Activated naive CD4-positive, alpha-beta T cell treated with anti-CD3 and anti-CD28 coated beads for 36 hours (primary cell): ENCODE measurements at places on chromosomes 2 and 18.

DNA sequence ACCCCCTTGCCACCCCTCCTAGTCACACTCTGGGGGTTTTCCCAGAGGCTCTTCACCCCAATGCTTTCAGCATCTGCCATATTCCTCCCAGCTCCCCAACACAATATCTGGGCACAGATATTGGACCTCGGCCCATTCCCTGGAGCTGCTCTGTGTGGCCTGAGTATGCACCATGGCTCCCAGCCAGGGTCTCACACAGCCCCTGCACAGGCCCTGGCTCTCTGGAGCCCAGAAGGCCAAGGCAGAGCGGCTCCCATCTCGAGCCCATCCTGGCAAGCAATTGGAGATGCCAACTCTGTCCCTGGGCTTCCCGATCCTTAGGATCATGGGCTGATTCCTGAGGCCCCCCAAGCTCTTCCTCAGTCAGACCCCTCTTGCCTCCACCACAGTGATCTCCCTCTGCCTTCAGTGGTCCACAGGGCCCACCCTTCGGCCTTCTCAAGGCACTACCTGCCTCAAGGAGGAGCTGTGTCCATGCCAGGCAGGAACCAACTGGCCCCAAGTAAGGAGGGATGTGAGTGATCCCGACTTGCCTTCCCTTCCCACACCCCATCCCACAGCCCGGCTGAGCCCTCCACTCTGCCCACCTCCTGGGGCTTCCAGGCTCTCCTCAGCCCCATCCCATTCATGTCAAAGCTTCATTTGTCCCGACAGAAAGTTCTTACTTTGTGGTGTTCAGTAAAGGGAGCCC is 62.7 kb downstream of the ADD2 start:
- no peak overlapping the region for H3K27ac ChIP-seq
- H3K4me3 ChIP-seq, result no peak overlapping the region
- DNase-seq, result no peak

GRCh38 chr2:63741884-63742579 is 99.7 kb upstream of the UGP2 start:
- no peak overlapping the region for H3K27ac ChIP-seq
- H3K36me3 ChIP-seq, result no peaks in the 10 kb centered on the region
- DNase-seq, result no peak
- H3K27me3 ChIP-seq, result no peaks in the 10 kb centered on the region
- H3K4me3 ChIP-seq, result no peak overlapping the region

GRCh38 chr2:32688541-32688940 is 60.7 kb downstream of the TTC27 start:
- DNase-seq, result no peak
- no peaks in the 10 kb centered on the region for H3K27me3 ChIP-seq
- H3K27ac ChIP-seq, result no peak overlapping the region

GRCh38 chr2:36701391-36701795 is 4.9 kb downstream of the VIT start:
- H3K27ac ChIP-seq, result no peak overlapping the region
- H3K36me3 ChIP-seq, result no peaks in the 10 kb centered on the region
- H3K27me3 ChIP-seq, result peaks cover 2% of the 10 kb centered on the region
- DNase-seq, result no peak
- H3K4me1 ChIP-seq, result no peaks in the 10 kb centered on the region

- H3K27me3 ChIP-seq, result peaks cover 34% of the 10 kb centered on the region
- no peak overlapping the region for H3K27ac ChIP-seq
- no peaks in the 10 kb centered on the region for H3K36me3 ChIP-seq
- no peak for DNase-seq
Observed at GRCh38 chr2:174997110-174997509, 8.1 kb downstream of the CHN1 start.

DNA sequence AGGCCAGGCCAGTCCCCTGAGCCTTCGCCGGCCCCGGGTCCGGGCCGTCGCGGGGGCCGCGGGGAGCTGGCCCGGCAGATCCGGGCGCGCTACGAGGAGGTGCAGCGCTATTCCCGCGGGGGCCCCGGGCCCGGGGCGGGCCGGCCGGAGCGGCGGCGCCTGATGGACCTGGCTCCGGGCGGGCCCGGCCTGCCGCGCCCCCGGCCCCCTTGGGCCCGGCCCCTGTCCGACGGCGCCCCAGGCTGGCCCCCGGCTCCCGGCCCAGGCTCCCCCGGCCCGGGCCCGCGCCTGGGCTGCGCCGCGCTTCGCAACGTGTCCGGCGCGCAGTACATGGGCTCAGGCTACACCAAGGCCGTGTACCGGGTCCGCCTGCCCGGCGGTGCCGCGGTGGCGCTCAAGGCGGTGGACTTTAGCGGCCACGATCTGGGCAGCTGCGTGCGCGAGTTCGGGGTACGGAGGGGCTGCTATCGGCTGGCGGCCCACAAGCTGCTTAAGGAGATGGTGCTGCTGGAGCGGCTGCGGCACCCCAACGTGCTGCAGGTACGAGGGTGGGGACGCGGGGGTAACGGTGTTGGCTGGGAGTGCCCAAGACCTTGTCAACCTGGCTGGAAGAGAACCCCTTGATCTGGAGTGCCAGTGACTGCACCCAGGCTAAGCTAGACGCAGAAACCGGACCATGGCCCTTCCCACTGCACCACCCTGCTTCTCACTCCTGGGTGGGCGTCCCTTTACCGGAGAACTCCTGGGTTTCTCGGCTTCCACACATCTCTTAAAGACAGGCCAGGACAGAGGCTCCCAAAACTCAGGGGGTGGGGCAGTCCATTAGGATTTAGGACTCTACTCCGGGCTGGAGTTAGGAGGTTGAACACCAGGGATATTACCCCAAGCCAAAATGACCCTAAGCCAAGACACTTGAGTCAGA is 739 bp downstream of the PKDCC start:
- H3K4me3 ChIP-seq, result peak overlapping the region; percentile 57
- H3K27ac ChIP-seq, result no peak overlapping the region
- peaks cover 57% of the 10 kb centered on the region for H3K27me3 ChIP-seq
- no peak for DNase-seq
- no peaks in the 10 kb centered on the region for H3K36me3 ChIP-seq

DNA sequence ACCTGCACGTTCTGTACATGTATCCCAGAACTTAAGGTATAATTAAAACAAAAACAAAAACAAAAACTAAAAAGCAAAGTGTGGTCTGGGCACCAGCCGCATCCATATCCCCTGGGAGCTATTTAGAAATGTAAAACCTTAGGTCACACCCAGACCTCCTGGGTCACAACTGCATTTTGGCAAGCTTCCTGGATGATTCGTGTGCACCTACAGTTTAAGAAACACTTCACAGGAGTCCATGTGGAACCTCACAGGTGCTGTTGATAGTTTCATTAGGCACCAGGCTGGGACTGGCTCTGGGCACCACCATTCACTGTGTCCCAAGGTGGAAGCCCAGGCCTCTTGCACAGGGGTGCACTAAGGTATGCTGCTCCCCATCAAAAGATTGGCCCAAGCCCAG is 103.6 kb upstream of the BOD1L2 start:
- H3K4me1 ChIP-seq, result no peaks in the 10 kb centered on the region
- no peak overlapping the region for H3K4me3 ChIP-seq
- DNase-seq, result no peak
- no peaks in the 10 kb centered on the region for H3K36me3 ChIP-seq
- H3K27me3 ChIP-seq, result peaks cover 3% of the 10 kb centered on the region
- no peak overlapping the region for H3K27ac ChIP-seq

DNA sequence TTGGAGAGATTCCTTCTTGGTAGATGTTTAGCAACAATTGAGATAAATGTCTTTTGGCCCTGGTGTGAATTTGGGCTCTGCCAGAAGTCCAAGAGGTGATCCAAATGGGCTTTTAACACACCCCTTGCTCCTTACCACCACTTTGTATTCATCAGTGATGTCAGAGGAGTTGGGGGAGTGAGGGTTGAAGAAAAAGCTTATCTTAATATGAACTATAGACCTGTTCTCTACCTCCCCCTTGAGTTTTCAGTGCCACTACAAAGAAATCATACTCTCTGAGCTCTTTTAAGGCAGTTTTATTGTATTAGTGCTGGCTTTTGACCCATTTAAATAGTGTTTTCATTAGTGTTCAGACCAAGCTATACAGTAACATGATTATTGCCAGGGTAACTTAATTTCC is 229.1 kb downstream of the PHLPP1 start:
- H3K27me3 ChIP-seq, result no peaks in the 10 kb centered on the region
- no peak for DNase-seq
- H3K27ac ChIP-seq, result no peak overlapping the region
- no peak overlapping the region for H3K4me3 ChIP-seq
- H3K4me1 ChIP-seq, result peaks cover 1% of the 10 kb centered on the region

GRCh38 chr2:108365656-108366055 is 12.1 kb upstream of the SULT1C4 start:
- DNase-seq, result no peak
- no peak overlapping the region for H3K27ac ChIP-seq
- H3K27me3 ChIP-seq, result peaks cover 11% of the 10 kb centered on the region
- no peaks in the 10 kb centered on the region for H3K36me3 ChIP-seq
- no peaks in the 10 kb centered on the region for H3K4me1 ChIP-seq

GRCh38 chr2:138814123-138814898 is 34.1 kb upstream of the NXPH2 start:
- H3K27ac ChIP-seq, result no peak overlapping the region
- H3K36me3 ChIP-seq, result no peaks in the 10 kb centered on the region
- H3K4me3 ChIP-seq, result no peak overlapping the region

GRCh38 chr2:48377646-48378045 is 152.3 kb upstream of the STON1 start:
- H3K4me1 ChIP-seq, result no peaks in the 10 kb centered on the region
- no peak overlapping the region for H3K27ac ChIP-seq
- peaks cover 31% of the 10 kb centered on the region for H3K36me3 ChIP-seq
- H3K4me3 ChIP-seq, result no peak overlapping the region
- DNase-seq, result no peak
- no peaks in the 10 kb centered on the region for H3K27me3 ChIP-seq

DNA sequence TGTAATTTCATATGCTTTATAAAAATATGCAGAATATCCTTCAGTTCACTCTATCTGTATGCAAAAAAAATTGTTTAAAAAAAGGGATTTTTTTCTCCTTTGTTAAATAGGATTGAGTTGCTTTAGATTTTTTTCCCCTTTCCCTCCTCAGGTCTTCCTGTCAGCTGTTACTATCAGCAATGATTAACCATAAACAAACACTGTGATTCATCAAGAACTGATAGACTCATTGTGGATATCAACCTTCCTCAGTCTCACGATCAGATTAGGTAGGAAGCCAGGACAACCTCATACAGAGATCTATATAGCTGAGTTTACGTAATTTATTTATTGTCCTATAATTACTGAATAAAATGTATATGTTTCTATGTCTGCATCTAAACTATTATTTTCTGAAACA is 2136.2 kb upstream of the CELF4 start:
- no peak overlapping the region for H3K4me3 ChIP-seq
- no peaks in the 10 kb centered on the region for H3K36me3 ChIP-seq
- no peak overlapping the region for H3K27ac ChIP-seq
- H3K27me3 ChIP-seq, result no peaks in the 10 kb centered on the region

DNA sequence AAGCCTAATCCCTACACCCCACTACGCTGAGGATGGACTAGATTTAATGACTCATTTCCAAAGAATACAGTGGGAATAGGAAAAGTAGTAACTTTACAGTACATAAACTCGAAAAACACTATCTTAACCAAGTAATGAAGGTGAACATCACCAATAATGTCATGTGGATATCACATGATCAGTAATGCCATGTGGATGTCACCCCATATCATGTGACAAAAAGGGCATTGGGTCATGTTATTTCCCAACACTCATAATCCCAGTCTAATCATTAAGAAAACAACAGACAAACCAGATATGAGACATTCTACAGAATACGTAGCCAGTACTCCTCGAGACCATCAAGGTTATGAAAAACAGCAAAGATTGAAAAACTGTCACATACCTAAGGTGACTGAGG is 667.3 kb upstream of the CRIM1 start:
- no peaks in the 10 kb centered on the region for H3K4me1 ChIP-seq
- DNase-seq, result no peak
- no peak overlapping the region for H3K4me3 ChIP-seq
- H3K27ac ChIP-seq, result no peak overlapping the region
- H3K36me3 ChIP-seq, result no peaks in the 10 kb centered on the region

- no peak overlapping the region for H3K27ac ChIP-seq
- DNase-seq, result no peak
- peaks cover 6% of the 10 kb centered on the region for H3K4me1 ChIP-seq
- H3K4me3 ChIP-seq, result no peak overlapping the region
Observed at GRCh38 chr2:159600752-159601151, 15.6 kb downstream of the BAZ2B start.

DNA sequence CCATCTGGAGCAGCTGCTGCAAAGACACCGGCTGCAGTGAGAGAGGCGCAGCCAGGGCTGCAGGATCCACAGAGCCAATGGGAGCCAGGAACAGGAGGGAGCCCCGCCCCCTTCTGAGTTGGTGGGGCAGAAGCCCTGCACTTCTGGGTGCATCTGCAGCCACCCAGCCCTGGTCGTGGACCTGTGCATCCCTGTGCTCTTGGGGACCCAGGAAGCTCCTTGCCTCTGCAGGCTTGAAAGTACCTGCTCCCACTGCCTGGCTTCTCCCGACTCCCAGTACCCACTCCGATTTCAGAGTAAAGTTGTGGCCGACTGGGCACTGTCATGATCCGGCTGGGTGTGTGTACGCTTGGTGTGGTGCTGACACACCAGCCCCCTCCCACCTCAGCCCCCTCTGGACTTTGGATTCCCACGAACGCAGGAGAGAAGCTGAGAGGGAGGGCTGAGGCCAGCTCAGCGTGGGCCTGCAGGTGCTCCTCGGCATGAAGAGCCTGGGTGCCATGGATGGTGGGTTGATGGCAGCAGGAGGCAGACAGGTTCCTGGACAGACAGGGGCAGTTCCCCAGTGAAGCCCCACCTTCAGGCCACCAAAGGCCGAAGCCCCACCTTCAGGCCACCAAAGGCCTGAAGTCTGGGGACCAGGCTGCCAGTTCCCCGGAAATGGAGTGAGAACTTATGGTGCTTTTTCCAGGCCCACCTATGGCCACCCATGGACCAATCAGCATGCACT is 34.9 kb downstream of the LRRTM4 start:
- no peak overlapping the region for H3K27ac ChIP-seq
- H3K36me3 ChIP-seq, result no peaks in the 10 kb centered on the region
- DNase-seq, result no peak

DNA sequence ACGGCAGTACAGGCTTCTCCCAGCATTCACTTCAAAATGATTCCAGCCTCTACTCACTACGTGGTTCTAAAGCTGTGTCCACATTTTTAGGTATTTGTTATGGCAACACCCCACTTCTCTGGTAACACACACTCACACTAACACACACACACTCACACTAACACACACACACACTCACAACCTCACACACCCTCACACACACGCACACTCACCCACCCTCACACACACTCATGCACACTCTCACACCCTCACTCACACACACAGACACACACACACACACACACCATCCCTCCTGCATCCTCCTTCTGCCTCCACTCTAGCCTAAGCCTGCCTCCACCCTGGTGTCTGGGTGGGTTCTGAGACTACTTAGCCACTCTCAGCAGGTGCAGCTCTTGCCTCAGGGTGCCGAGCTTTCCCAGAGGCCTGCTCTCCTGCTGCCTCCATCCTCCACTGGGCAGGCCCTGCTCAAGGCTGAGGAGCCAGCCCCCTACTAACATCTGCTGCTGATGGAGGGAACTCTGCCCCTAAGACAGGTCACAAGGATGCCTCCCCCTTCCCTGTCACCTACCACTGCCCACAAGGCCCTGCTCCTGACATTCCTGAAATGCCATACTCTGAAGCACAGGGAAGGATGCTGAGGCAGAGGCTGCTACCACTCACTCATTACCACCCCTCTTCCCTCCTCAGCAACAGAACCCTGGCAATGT is 63.9 kb downstream of the NCAPH start:
- H3K27me3 ChIP-seq, result no peaks in the 10 kb centered on the region
- H3K36me3 ChIP-seq, result no peaks in the 10 kb centered on the region
